Left lung (tissue), 14 donors: ENCODE measurements at places on chromosomes 2 and 18. TPM values are rescaled to one million over a fixed set of nuclear protein-coding genes. Genes with fewer than 3 reads are reported as not detected.

The RGPD4 gene
- total RNA-seq, result 0.29 TPM

The SMYD1 gene
- total RNA-seq, result 0.06 TPM

DNA sequence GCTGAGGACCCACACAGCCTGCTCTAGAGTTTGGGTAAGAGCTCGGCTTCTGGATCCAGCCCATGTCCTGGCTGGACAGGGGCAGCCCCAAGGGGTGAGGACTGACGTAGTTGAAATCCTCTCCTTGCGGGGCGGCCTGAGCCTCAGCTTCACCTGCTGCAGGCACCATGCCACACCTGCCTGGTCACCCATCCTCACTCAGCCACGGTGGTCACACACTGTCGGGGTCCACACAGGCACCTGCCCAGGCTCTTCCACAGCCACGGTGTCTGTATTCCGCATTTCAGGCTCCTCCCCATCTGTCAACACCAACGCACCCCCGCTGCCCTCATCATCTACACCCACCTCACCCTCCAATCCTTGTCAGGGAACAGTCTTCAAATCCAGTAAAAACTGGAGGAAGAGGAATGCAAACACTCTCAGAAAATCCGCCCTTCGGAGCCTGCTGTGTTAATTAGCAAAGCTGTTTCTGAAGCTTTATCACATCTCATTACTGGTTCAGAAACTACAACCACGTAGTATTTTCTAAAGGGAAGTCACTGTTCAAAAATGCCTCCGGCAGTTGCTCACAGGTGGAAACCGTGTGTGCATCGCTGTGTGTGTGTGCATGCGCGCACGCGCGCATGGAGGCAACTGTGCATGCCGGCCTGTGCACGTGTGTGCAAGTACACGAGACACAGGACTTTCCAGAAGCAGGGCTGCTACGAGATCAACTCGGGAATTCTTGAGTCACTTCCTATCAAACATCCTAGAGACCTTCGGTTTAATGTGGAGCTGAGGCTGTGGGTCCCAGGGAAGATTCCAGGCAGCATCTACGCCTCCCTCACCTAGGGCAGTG, 38.2 kb downstream of the SLC66A2 start:
- no peak for DNase-seq
- H3K4me3 ChIP-seq, result no peak overlapping the region
- no peak overlapping the region for H3K27ac ChIP-seq
- no peaks in the 10 kb centered on the region for H3K27me3 ChIP-seq

- peak; percentile 61 for DNase-seq
- peaks cover 41% of the 10 kb centered on the region for H3K36me3 ChIP-seq
- no peaks in the 10 kb centered on the region for H3K27me3 ChIP-seq
- no peak overlapping the region for H3K4me3 ChIP-seq
- H3K4me1 ChIP-seq, result peaks cover 34% of the 10 kb centered on the region
These were observed 11.3 kb downstream of the GPR17 start for GRCh38 chr2:127657232-127657595.

DNA sequence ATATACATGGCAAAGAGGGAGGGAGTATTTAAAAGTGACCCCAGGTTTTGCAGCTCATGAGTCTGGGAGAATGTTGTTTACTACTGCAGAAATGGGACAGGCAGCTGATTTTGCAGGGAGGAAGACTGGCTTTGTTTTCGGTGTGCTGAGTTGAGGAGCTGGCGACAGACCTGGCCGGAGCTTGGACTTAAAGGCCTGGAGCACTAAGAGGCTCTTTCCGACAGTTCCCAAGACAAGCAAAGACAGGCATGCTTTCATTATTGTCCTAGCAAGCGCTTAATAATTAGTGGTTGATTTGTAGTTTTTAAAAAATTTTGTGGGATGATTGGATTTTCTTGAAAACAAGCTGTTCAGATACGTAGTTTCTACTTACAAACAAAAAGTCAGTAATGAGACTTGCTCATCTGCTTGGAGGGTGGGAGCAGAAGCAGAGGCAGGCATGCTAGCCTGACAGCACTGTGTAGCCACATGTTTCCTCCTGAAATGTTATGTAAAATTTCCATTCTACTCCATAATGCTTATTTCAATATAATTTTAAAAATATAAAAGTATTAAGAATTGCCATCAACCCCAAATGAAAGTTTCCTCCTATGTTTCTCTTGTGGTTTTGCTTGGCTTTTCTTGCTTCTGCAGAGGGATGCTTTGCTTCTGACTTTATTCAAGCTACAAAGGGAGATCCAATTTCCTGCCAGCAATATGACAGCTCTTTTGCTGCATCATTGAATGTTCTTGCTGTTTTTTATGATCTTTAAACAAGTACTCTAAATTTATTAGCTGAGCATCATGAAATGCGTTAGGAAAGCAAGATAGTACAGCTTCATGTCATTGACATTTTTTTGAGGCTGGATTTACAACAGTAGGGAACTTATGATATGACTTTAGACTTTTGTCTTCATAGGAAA, 75.8 kb downstream of the PHLPP1 start:
- H3K4me3 ChIP-seq, result no peak overlapping the region
- H3K36me3 ChIP-seq, result no peaks in the 10 kb centered on the region
- no peaks in the 10 kb centered on the region for H3K4me1 ChIP-seq

The VIT gene
- total RNA-seq, result 0.20 TPM

The RND3 gene
- 28.3 TPM for total RNA-seq

- H3K4me3 ChIP-seq, result no peak overlapping the region
- no peaks in the 10 kb centered on the region for H3K4me1 ChIP-seq
- no peak overlapping the region for H3K27ac ChIP-seq
- H3K36me3 ChIP-seq, result no peaks in the 10 kb centered on the region
These were observed 52.4 kb upstream of the AGPS start for GRCh38 chr2:177340158-177340557.

The CRYBA2 gene
- not detected for total RNA-seq

DNA sequence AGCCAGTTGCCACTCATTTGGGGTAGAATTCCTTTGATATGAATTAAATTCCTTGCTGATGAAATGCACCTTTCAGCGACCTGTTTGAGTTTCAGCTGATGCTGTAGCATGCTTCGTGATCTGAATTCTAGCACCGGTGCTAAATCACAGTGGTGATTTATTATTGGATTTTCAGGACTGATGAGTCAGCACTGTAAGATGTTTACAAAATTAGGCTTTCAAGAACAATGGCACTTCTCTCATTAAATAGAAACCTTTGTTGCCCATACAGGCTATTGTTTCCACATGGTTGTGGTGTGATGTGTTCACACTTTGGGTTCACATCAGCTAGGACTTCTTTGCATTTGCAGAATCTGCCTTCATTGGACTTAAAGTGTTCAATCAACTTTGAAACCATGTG, 687.7 kb downstream of the ARHGAP15 start:
- no peak overlapping the region for H3K4me3 ChIP-seq
- H3K27ac ChIP-seq, result no peak overlapping the region
- no peak for DNase-seq
- H3K27me3 ChIP-seq, result no peaks in the 10 kb centered on the region
- no peaks in the 10 kb centered on the region for H3K36me3 ChIP-seq

DNA sequence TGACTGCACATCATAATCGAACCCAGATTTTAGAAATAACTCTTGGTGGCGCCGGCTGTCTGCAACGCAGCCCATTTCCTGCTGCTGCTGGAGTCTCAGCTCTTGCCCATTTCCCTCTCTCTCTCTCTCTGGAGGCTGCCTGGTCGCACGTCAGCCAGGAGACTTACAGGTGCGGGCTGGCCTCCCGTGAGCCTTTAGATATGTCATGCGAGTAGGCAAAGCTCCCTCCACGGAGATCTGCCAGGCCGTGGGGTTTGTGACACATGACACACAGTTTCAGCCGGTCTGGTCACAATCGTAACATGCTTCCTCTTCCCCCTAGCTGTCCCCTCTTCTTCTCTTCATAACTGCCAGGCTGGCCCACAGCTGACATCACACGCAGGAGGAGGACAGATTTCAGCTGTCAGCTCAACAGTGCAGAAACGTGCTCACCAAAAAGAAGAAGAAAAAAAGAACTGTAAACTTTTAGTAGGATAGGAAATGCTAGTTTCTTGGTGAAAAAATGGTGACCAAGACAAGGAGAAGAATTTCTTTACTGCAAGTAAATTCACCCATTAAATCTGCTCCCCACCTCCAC, 489.3 kb downstream of the ZNF516 start:
- peak; percentile 25 for DNase-seq
- no peaks in the 10 kb centered on the region for H3K4me1 ChIP-seq
- no peaks in the 10 kb centered on the region for H3K27me3 ChIP-seq
- no peaks in the 10 kb centered on the region for H3K36me3 ChIP-seq

The GATA6 gene
- 29.9 TPM for total RNA-seq

- H3K4me1 ChIP-seq, result no peaks in the 10 kb centered on the region
- H3K4me3 ChIP-seq, result no peak overlapping the region
- no peaks in the 10 kb centered on the region for H3K36me3 ChIP-seq
- H3K27ac ChIP-seq, result no peak overlapping the region
These were observed 20.7 kb downstream of the SLC14A2 start for GRCh38 chr18:45635893-45636509.

The CPSF3 gene
- 30.3 TPM for total RNA-seq

The PIEZO2 gene
- 77.7 TPM for total RNA-seq

DNA sequence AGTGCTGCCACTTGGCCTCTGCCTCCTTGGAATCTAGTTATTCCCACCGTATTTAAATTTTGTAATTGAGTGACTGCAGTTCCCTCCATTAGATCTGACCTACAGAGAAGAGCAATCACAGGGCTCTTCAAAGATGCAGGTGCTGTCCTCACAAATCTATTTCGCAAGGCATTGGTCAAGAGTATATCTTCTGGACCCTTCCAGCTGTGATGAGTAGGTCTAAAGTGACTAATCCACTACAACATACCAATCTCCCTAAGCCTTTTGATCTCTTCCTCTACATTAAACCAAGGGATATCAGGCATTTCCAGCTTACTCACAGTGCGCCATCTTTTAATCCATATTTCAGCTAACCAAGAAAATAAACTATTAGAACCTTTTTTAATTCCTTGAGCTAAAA, 65.1 kb upstream of the COL3A1 start:
- no peak for DNase-seq
- H3K27me3 ChIP-seq, result no peaks in the 10 kb centered on the region
- no peak overlapping the region for H3K27ac ChIP-seq
- no peak overlapping the region for H3K4me3 ChIP-seq

- no peaks in the 10 kb centered on the region for H3K4me1 ChIP-seq
- no peaks in the 10 kb centered on the region for H3K27me3 ChIP-seq
- H3K27ac ChIP-seq, result no peak overlapping the region
These were observed 73.2 kb downstream of the ITSN2 start for GRCh38 chr2:24287171-24287570.

DNA sequence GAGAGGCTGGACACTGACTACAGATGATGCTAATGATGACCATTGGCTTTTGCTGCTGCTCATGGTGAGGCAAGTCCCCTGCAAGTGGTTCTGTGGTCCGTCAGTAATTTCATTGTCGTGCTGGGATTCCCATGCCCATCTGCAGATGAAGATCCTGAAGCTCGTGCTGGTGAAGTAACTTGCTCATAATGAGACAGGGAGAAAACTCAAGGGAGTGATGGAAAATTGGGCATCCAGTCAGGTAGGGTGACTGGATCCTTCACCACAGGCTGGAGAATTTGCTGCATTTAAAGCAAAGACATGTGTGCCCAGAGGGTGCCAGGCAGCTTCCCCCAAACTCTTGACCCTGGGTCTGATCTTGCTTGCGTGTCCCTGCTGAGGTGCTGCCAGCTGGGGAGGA, 125.6 kb downstream of the TSN start:
- no peaks in the 10 kb centered on the region for H3K27me3 ChIP-seq
- no peaks in the 10 kb centered on the region for H3K4me1 ChIP-seq
- no peak for DNase-seq
- H3K36me3 ChIP-seq, result no peaks in the 10 kb centered on the region

DNA sequence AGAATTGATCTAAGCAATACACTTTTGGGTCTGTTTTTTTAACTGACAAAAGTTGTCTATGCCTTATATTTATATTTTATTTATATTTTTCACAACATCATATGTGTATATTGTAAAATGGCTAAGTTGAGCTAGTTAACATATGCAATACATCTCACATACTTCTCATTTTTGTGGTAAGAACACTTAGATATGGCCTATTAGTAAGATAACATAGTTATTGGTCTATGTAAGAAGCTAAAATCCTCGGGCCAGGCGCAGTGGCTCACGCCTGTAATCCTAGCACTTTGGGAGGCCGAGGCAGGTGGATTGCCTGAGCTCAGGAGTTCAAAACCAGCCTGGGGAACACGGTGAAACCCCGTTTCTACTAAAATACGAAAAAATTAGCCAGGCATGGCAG, 275.6 kb upstream of the ID2 start:
- no peak for DNase-seq
- H3K4me1 ChIP-seq, result no peaks in the 10 kb centered on the region
- no peaks in the 10 kb centered on the region for H3K27me3 ChIP-seq
- no peaks in the 10 kb centered on the region for H3K36me3 ChIP-seq
- no peak overlapping the region for H3K4me3 ChIP-seq
- H3K27ac ChIP-seq, result no peak overlapping the region
